ENCODE measurements at places on chromosomes 4 and X.
A peak's percentile ranks its signal among the peaks of the same experiment; 100 is the strongest.

DNA sequence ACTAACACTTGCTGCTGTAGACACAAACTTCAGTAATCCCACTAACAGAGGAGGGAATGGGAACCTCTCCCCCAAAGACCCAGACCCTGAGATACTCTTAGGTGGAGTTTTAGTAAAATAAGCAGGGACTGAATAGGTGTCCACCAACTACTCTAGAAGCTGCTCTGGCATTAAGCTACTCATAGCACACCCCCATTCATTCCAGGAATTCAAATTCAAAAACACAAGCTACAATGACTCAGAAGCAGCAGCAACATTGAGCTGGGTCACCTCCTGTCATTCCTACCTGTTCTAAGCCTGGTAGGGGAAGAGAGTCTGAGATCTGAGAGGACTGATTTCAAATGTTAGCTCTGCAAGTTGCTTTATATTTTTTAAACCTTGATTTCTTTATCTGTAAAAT is 135.4 kb upstream of the FRMPD4 start:
- DNase-seq, result no peak

DNA sequence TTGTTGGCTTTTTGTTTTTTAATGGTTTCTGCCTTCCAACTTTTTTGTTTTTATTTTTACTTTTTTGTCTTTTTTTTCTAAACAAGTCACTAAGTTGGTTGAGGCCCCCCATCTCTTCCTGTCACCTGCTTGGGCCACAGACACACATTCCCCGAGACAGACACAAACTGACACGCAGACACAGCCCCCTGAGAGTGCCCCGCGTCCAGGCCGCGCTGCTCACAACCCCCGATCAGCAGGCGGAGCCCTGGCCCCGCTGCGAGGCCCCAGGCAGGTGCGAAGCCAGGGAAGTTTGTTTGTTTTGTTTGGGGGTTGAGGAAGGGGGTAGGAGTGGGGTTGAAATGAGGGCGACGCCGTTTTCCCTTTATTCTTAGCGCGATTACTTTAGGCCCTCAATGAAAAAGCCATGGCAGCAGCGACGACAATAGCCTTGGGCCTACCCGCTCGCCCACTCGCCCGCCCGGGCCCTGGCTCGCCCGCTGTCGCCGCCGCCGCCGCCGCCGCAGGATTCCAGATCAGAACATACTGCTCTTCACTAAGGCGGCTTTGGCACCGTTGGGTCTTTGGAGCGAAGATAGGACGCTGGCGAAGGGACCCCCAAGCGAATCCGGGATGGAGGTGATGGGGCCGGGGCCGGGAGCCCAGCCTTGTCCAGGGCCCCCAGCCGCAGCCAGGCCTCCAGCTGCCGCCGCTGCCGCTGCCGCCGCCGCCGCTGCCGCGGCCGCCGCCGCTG is 3.1 kb downstream of the PHOX2B start:
- no peak for DNase-seq

GRCh38 chr4:3436798-3437581 is 4.8 kb upstream of the HGFAC start:
- peak; percentile 70 for DNase-seq

- peak; percentile 49 for DNase-seq
Measured at GRCh38 chrX:106726485-106727437, at the start of gene RNF128. Gene RNF128 (plus strand): TSS chrX:106726701. CDS start chrX:106726914, 213 bp downstream.

GRCh38 chrX:116618546-116618945 is 155.8 kb upstream of the CT83 start:
- DNase-seq, result no peak

- no peak for DNase-seq
Measured at GRCh38 chr4:7171191-7171900, 21.0 kb upstream of the SORCS2 start.

- no peak for DNase-seq
Measured at GRCh38 chr4:138205531-138206233, 36.5 kb downstream of the SLC7A11 start.

DNA sequence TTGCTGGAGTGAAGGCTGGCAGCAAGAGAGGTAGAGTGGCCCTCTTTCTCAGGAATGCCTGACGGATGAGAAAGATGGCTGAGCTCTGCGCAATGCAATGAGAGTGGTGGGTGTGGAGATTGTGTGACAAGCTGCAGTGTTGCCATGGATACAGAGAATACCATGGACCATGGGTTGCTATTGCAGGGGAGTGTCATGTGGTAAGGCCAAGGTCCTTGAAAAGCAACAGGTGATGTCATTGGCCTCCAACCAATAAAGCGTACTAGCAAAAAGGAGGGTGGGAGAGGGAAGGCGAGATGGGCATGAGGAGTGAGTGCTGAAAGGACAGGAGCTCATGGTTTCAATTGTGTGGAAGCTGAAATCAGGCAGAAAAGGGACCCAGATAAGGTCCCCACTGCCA is 1.8 kb downstream of the PNMA5 start:
- no peak for DNase-seq

- no peak for DNase-seq
Measured at GRCh38 chr4:139241086-139241783, 38.8 kb downstream of the MGARP start.

- DNase-seq, result no peak
Measured at GRCh38 chr4:23091711-23092110, 399.0 kb downstream of the GBA3 start.

GRCh38 chr4:6561706-6562371 is 13.2 kb upstream of the MAN2B2 start:
- DNase-seq, result no peak

GRCh38 chr4:35247047-35247446 is 997.3 kb downstream of the ARAP2 start:
- no peak for DNase-seq

DNA sequence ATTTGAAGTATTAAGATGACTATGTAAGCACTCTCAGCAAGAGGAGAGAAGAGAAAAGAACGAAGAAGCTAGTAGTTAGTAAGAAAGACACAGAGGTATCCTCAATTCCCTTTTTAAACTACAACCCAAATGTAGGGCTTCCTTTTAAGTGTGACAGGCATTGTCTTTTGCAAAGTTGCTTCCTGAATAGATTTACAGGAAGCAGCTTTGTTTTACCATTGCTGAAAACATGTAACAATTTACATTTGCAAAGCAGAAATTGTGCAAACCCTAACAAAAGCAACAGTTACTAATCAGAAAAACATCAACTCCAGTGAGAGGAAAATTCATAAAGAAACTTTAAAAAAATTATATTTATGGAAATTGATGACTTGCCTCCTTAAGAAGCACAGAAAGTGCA is 96.4 kb downstream of the FAM13A start:
- no peak for DNase-seq

DNA sequence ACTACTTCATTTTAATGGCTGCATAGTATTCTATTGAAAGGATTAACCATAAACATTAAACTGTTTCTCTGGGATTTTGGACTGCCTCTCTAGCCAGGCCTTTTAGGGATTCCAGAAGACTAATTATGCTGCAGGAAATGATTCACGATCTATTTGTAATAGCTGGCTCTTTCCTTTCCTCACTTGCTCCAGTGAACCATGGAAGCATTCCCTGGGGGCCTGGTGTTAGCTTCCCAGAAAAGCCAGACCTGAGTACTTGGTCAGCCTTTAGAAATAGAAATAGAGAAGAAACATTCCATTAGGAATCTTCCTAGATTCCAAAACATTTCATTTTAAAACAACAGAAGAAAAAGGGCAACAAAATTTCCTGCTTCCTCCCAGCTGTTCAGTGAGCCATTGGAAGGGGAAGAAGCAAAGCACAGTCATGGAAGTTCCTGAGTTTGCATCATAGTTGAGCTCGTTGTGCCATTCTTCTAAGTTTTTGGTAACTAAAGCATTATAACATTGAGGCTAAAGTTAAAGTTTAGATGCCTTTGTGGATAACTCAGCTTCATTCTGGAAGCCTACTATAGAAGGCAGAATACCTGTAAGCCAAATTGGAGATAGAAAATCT is 83.5 kb downstream of the NPNT start:
- no peak for DNase-seq

GRCh38 chrX:152640034-152640818 is 2.5 kb downstream of the GABRQ start:
- DNase-seq, result no peak

DNA sequence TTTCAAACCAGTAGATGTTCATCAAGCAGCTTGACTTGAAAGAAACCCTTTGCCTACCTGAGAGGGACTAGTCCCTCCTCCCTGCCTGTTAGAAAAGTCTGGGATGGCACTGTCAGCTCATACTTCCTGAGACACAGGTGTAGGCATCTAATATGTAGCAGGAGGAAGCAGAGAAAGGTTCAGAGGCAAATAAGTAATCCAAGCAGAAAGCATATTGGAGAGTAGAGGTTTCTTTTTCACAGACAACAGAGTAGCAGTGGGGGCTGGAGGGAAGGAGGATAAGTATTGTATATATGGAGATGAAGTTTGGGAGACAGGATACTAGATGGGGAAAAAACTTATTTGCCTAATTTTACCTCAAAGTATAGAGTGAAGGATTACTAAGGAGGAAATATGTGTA is 81.5 kb downstream of the FNIP2 start:
- no peak for DNase-seq

GRCh38 chr4:53706422-53707032 is 115.2 kb upstream of the LNX1 start:
- DNase-seq, result peak; percentile 77

GRCh38 chr4:41981456-41981855 is at the start of gene DCAF4L1:
Gene DCAF4L1 (plus strand): TSS chr4:41981756. CDS start chr4:41981793, 37 bp downstream.
- no peak for DNase-seq

DNA sequence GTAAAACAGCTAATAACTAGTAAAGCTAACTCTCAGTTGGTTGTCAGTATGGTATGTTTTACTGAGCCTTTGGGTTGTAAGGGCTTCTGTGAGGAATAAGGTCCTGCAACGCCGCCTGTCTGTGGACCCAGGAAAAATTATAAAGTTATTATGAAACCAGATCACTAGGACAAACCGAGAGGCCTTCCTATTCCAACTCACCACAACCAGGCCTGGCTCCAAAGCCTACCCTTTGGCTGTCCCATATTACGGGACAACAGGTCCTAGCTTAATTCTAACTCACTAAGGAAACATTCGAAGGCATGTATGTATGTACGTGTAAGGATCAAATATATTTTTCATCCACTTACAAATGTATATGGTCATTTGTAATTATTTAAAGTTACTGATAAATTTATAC is 1.4 kb downstream of the ANKRD17 start:
- DNase-seq, result peak; percentile 61

GRCh38 chrX:134572816-134573682 is 85.2 kb downstream of the PLAC1 start:
- no peak for DNase-seq

DNA sequence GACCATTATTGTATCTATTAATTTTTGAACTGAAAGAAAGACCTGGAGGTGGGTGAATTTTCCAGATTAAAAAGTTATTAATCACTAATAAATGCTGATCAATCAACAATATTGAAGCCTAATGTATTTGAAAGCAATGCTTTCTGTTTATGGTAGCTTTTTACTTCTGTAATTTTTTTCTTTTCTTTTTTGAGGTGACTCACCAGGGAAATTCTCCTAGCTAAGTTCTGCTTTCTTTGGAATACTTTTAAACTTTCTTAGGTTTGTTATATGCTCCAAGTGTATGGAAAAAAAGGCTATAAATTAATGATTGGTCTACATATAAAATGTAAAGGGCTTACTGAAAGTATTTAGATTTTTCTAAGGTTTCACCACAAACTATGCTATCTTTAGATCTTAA is 94.2 kb downstream of the MBNL3 start:
- no peak for DNase-seq

DNA sequence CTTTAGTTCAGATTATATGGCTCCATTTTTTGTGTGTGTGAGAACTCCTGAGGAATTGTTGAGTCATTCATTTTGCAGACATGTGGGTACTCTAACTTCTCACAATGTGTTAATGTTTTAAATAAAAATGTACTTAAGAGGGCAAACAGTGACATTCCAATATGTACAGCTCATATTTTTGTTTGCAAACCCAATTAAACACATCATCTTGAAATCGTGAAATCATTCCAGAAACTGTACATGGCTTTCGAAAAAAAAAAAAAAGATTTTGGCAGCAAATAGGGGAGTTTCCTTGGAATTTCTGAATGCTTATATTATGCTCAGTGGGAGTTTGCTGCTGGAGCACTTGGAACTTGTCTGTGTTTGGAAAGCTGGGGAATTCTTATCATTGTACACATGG is 85.0 kb downstream of the HPGD start:
- no peak for DNase-seq

GRCh38 chr4:85113706-85114105 is 147.2 kb upstream of the WDFY3 start:
- DNase-seq, result no peak

- no peak for DNase-seq
Measured at GRCh38 chr4:2083826-2084160, 24.7 kb downstream of the NAT8L start.

DNA sequence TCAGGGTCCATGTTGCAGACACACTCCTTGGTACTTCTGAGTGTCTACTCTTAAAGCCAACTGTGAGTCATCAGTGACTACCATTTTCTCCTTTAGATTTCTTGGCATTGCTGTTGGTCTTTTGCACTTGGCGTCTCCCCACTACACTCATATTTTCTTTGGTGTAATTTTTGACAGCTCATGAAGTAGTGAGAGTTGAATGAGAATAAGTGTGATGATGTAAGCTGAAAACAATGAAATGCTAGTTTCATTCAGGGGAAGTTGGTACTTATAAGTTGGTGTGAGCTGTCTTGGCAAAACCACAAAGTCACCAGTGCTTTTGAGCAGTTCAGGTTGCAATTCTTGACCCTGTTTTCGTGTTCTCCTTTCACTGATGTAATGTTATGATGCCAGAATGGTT is 142.9 kb upstream of the ARX start:
- DNase-seq, result no peak

DNA sequence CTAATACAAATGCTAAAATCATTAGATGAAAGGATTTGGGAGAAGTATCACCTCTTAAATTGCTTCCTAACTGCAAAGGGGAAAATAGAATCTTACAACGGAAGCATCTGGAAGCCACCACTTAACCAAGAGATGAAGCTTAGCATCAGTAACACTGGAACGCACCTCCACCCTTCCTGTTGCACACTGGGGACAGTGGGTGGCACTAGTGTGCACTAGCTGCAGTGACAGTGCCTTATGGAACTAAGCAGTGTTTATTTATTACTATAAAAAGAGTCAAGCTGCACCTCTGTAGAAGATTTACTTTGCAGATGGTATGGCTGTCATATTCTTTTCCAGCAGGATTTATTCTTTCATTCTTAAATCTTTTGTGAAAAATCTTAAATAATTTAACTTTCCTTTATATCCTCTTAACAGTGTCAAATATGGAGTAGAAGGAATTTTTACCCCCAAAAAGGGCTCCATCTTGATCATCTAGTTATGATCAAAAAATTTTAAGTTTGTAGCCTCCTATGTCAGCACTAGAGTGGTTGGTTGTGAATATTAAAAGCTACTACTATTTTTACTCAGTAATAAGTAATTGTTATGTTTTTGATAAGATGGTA is 76.7 kb downstream of the SCD5 start:
- peak; percentile 4 for DNase-seq

DNA sequence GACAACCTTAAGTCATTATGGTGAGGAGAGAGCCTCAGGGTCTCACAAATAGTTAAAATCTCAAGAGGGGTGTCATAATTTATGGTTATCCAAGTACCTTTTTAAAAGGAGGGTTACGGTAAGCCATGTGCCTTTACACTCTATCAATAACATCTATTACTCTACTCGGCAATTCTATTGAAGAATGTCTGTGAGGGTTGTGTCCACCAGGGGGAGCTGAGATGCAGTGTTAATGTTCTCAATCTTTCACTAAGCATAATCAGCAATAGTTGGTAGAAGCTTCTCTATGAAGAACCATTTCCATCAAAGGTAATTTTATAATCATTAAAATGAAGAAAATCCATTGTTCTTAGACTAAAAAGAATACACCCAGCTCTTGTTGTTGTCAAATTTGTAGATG is 457.4 kb downstream of the CENPC start:
- no peak for DNase-seq

GRCh38 chr4:177118596-177118995 is 191.1 kb upstream of the NEIL3 start:
- no peak for DNase-seq

GRCh38 chr4:176761872-176762271 is 30.9 kb downstream of the VEGFC start:
- no peak for DNase-seq

All from NCI-H526 treated with DMSO at 0.1 percent for 48 hours (cell line).